ENCODE measurements at places on chromosomes 16 and 17.
A peak's percentile ranks its signal among the peaks of the same experiment; 100 is the strongest.

DNA sequence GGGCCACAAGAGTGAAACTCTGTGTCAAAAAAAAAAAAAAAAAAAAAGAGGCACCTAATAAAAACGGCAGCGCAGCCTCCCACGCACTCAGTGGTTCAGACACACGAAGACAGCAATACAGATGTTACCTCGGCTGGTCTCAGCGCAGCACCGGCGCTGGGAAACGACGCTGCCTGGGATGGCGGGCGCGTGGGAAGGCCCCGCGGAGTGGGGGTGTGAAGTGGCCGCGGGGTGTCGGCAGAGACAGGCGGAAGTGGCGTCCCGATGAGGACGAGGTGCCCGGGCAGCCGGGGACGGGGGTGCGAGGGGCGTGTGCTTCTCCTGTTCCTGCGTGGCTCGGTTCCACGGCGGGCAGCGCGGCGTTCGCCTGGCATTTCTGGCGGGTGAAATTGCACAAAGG lies 179.4 kb downstream of the BANP start:
- no peaks in the 10 kb centered on the region for H3K4me1 ChIP-seq
- no peak overlapping the region for H3K27ac ChIP-seq
- H3K36me3 ChIP-seq = no peaks in the 10 kb centered on the region
- no peak for DNase-seq

DNA sequence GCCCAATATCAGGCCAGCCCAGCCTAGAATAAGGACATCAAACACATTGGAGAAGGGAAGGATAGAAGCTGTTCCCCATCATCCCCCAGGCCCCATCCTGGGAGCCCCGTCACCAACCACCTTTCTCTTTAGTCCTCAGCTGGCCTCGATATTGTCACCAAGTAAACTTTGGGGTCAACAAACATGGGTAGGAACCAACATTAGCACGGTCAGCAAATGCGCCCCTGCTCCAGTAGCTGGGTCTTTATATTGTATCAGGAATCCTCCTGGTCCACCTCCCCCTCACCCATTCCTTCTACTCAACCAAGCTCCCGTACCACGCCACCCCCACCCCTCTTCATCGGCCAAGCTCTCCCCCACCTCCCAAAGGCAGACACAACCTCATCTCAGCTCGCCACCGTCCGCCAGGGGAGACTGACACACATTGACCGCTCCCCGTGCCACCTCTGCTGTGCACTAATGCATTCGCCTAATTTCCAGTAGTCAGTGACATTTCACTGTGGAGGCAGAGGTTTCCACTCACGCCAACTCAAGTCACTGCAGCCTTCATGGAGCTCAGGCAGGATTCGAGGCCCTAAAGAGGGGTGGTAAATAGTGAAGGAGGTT lies 20.7 kb upstream of the CBX2 start:
- no peak for DNase-seq
- H3K27ac ChIP-seq = no peak overlapping the region
- H3K4me1 ChIP-seq = no peaks in the 10 kb centered on the region
- no peaks in the 10 kb centered on the region for H3K36me3 ChIP-seq
- no peak overlapping the region for H3K4me3 ChIP-seq

- H3K4me1 ChIP-seq = no peaks in the 10 kb centered on the region
- no peaks in the 10 kb centered on the region for H3K27me3 ChIP-seq
- H3K4me3 ChIP-seq = no peak overlapping the region
- no peaks in the 10 kb centered on the region for H3K36me3 ChIP-seq
These were observed 1002.9 kb downstream of the KCNJ18 start for GRCh38 chr17:22695228-22695619.

GRCh38 chr17:48568499-48569239 lies 9.5 kb downstream of the HOXB4 start:
- DNase-seq = no peak
- no peaks in the 10 kb centered on the region for H3K36me3 ChIP-seq
- H3K4me1 ChIP-seq = peaks cover 14% of the 10 kb centered on the region

DNA sequence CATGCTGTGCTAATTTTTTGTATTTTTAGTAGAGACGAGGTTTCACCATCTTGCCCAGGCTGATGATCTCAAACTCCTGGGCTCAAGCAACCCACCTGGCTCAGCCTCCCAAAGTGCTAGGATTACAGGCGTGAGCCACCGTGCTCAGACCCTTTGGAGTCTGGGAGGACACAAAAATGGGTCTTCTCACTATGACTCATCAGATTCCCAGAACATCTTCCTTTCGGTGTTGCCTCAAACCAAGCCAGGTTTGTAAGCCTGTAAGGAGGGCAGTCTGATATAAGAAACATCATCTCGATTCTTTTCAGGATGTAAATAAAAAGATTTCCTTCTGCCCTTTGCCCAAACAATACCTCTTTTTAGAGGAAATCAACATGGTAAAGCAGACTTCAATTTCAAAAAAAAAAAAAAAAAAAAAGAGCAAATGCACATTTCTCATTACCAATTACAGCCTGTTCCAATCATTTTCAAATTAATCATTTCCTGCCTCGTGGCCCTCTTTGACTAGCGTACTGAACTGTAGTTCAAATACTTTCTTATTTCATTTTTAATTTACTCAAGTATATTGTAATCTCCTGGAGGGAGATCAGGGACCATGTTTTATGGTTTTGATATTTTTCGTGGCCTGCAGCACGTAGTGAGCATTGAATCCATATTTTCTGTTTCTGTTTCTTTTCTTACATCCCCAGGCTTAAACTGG lies 409.6 kb downstream of the GRIN2A start:
- H3K27me3 ChIP-seq = no peaks in the 10 kb centered on the region
- no peaks in the 10 kb centered on the region for H3K4me1 ChIP-seq
- H3K36me3 ChIP-seq = no peaks in the 10 kb centered on the region
- no peak overlapping the region for H3K27ac ChIP-seq

DNA sequence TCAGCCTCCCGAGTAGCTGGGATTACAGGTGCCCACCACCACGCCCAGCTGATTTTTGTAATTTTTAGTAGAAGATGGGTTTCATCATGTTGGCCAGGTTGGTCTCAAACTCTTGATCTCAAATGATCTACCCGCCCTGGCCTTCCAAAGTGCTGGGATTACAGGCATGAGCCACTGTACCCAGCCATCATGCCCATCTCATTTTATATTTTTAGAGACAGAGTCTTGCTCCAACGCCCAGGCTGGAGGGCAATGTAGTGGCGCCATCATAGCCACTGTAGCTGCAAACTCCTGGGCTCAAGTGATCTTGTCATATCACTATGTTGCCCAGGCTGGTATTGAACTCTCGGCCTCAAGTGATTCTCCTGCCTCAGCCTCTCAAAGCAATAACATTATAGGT lies 43.2 kb upstream of the TRAP1 start:
- H3K27ac ChIP-seq = no peak overlapping the region
- H3K27me3 ChIP-seq = no peaks in the 10 kb centered on the region

GRCh38 chr16:72109300-72109699 lies 15.7 kb downstream of the DHX38 start:
- H3K36me3 ChIP-seq = no peaks in the 10 kb centered on the region
- H3K27me3 ChIP-seq = no peaks in the 10 kb centered on the region
- H3K4me1 ChIP-seq = no peaks in the 10 kb centered on the region
- no peak overlapping the region for H3K4me3 ChIP-seq

- no peak overlapping the region for H3K27ac ChIP-seq
- H3K4me1 ChIP-seq = no peaks in the 10 kb centered on the region
- no peak overlapping the region for H3K4me3 ChIP-seq
- H3K36me3 ChIP-seq = no peaks in the 10 kb centered on the region
- no peaks in the 10 kb centered on the region for H3K27me3 ChIP-seq
These were observed 199.8 kb downstream of the CYB561 start for GRCh38 chr17:63246344-63246743.

GRCh38 chr16:88705076-88705684 lies 1.0 kb downstream of the RNF166 start:
- peaks cover 7% of the 10 kb centered on the region for H3K4me1 ChIP-seq
- DNase-seq = no peak
- H3K27ac ChIP-seq = no peak overlapping the region
- no peaks in the 10 kb centered on the region for H3K27me3 ChIP-seq
- peak overlapping the region; percentile 74 for H3K4me3 ChIP-seq
- H3K36me3 ChIP-seq = no peaks in the 10 kb centered on the region

DNA sequence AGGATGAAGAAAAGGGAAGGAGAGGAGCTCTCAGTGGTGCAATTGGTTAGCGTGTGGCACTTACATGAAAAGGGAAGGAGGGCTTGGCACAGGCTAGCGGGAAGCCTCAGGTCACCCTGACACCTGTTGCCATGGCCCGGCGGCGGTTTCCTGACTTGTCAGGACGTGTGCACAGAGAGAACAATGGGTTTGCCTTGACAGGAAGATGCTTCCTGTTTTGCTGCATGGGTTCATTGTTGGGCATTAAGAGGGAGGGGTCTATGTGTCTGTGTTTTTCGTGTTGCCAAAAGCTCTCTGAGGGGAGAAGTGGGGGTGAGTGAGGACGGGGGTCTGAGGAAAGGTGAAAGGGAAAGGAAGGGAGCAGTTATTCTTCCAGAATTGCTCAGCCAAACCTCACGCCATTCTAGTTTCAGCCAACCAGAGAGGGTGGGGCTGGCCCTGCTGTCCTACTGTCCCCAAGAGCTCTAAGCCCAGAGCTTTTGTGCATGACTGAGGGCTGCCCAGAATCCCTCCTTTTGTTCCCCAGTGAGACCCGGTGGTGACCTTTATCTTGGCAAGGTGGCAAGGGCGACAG lies 17.1 kb upstream of the CCR7 start:
- no peak overlapping the region for H3K4me3 ChIP-seq
- no peak overlapping the region for H3K27ac ChIP-seq
- H3K36me3 ChIP-seq = no peaks in the 10 kb centered on the region
- no peak for DNase-seq

Measured in hepatocyte (in vitro differentiated cells).